ENCODE measurements at places on chromosomes 6 and 20.

DNA sequence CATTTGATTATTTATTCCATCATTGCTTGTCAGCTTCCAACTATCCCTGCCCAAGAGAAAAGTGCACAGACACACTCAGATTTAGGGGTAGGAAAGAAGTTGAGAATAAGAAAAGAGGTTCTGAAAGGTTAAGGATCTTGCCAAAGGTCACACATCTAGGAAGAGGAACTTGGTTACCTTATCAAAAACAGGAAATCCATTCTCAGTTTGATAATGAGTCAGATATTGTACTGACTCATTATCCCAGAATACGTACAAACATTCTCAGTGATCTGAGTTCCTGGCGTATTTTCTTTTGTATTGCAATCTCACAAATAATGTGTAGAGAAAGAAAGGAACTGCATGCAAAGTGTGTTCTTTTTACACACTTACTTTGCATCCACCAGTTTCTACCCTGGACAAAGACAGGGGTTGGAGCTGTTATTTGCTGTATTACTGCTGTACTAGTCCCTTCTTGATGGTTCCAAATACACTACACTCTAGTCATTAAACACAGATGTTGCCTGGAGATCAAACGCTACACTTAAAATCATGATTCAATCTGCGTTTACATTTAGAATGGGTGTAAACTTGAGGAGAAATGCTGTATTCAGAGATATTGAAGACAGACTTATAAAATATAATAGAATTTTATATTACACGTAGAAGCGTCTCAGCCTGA is 545.7 kb downstream of the PRKN start:
- DNase-seq = no peak

- DNase-seq = peak; percentile 67
Observed at GRCh38 chr6:111483736-111484632, 966 bp upstream of the REV3L start.

DNA sequence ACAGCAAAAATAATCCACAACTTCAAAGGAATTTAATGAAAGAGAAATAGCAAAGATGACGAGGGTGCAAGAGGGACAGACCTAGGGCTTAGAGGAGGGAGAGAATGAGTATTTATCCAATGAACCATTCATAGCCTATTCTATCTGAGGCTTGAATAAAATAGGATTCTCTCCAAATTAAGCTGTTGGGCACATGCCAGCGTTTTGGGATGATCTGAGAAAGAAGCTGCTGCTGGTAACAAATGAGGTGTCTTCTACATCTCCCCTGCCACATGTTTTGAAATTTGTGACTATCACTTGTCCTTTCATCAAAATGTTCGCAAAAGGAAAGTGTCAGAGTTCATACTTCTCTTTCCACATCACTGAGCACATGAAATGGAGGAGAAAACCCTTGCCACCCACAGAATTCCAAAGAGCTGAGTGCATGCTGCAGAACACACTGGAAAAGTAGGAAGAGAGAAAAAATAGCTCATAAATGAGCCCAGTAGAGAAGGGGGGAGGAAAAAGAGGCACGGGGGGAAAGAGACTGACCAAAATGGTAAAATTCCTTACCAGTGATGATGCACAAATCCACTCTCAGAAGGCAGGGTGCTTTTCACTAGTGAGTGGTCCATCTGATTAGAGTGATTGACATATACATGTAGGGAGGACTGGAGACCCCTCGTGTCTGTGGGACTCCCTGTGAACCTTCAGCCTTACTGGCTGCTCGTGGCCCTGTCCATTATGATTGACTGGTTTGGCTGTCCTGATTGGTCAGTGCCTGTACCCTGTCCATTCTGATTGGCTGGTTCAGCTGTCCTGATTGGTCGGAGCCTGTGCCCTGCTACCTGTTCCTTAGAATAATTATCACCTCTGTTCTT is 180.5 kb downstream of the OGFRL1 start:
- no peak for DNase-seq

DNA sequence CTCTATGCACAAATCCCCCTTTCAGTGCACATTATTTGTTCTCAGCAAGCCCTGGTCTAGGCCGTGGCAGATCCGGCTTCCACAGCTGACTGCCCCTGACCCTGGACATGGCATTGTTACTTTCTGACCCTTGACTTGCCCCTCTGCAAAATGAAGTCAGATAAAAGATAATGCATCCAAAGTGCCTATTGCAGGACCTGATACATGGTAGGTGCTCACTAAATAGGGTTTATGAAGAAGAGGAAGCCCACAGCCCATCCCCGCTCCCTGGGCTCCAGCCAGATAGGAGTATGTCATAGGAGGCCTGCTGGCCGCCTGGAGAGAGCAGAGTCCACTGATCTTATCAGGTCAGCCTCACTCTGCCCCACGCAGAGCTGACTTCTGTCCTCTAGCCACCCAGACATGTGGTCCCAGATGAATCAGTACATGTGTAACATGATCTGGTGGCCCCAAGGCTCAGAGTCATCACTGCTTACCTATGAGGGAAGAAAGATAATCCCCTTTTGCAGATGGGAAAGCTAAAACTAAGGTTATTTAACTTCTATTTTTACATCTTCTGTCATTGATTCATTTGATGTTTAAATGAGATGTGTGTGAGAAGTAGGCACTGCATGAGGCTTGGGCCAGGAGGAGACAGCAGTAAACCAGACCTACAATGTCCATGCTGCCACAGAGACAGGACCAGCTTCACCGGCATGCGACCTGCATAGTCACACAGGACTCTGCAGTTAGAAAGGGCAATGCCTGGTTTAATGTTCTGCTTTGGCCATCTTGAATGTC is 20.4 kb downstream of the MAFB start:
- no peak for DNase-seq

DNA sequence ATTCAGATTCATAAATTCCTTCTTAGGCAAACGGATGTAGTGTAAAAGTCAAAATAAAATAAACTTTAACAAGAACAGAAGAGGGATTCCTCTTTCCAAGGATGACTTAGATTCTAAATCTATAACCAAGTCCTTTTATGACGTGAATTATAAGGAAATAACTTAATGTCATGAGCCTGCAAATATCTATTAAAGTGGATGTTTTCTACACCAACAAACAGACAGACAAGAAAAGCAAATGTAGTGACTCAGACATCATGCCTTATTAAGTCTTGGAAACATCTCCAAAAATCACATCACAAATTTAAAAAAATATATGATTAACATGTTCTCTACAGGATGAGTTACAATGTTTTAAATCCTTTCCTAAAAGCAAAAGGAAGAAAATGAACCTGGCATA is 397.1 kb downstream of the ESR1 start:
- DNase-seq = no peak

Data from activated T-helper 9 cell treated with anti-CD3 and anti-CD28 coated beads, Interleukin-2, amount 50 U/mL, for 16 hours (primary cell).